ENCODE measurements at places on chromosomes 2 and 18.

DNA sequence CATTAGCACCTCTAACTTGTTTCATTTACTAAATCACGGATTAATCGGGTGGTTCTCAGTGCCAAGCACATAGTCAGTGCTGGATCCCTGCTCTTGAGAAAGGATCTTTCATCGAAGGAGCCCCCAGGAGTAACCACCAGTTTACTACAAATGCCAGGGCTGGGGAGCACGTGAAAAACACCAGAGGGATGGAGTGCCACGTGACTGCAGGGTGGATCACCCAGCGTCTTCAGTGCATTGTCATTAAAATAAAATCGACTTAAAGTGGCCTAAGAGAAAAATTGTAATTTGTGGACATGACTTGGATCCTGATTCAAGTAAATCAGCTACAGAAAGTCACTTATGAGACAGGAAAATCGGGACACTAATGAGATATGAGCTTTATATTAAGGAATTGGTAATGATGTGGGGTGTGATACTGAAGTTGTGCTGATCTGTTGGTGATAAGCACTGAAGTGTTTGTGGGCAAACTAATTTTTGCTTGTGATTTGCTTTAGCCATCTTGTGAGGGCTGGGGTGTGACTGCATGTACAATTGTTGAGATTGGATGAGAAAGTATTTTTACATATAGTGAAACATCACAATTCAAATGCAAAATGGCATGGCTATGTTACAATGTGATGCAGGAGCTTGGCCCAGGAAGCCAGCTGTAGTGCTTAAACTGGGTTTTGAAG lies 63.8 kb downstream of the NCK2 start:
- no peak for DNase-seq

GRCh38 chr18:12233378-12233777 lies 20.8 kb upstream of the CIDEA start:
- DNase-seq, result no peak

GRCh38 chr2:73920577-73921545 lies 5.8 kb upstream of the DGUOK start:
- no peak for DNase-seq

- DNase-seq, result no peak
Measured at GRCh38 chr2:140154706-140155105, 1374.5 kb upstream of the NXPH2 start.

DNA sequence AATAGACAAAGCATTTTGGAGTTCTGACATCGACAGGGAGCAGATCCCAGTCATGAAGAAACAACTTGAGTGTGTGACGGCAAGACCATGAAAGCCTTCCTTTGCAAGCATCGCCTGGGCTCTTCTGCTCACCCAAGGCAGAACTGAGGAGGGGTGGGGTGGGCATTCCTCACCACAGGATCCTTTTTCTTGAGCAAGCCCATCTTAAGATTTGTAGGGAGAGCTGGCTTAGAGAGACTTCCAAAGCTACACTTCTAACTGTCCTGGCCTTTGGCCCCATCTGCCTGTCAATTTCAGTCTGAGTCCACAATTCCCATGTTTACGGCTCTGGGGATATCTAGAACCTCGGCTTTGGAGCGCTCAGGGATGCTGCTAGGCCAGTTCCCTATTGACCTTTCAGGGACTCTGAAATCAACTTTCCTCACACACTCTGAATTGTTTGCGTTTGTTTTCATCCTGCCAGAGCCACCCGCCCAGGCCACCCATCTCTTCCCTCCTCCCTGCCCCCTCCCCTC lies 3.7 kb downstream of the KLHL14 start:
- DNase-seq, result no peak

DNA sequence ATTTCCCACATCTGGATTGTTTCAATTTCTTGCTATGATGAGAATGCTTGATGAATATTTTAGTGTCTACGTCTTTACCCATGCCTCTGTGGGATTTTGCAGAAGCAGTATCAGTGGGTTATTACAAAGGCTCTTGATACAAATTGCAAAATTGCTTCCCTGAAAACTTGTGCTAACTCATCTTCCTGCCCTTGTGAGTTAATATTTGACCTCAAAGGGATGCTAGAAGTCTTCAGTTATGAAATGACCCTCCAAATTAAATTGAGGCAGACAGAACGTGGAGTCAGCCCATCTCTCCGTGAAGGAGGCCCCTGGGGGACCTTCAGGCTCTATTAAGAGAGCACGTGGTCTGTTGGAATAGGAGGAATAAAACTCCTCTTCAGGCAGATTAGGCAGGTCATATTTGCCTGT lies 239.2 kb upstream of the HS6ST1 start:
- DNase-seq, result no peak

DNA sequence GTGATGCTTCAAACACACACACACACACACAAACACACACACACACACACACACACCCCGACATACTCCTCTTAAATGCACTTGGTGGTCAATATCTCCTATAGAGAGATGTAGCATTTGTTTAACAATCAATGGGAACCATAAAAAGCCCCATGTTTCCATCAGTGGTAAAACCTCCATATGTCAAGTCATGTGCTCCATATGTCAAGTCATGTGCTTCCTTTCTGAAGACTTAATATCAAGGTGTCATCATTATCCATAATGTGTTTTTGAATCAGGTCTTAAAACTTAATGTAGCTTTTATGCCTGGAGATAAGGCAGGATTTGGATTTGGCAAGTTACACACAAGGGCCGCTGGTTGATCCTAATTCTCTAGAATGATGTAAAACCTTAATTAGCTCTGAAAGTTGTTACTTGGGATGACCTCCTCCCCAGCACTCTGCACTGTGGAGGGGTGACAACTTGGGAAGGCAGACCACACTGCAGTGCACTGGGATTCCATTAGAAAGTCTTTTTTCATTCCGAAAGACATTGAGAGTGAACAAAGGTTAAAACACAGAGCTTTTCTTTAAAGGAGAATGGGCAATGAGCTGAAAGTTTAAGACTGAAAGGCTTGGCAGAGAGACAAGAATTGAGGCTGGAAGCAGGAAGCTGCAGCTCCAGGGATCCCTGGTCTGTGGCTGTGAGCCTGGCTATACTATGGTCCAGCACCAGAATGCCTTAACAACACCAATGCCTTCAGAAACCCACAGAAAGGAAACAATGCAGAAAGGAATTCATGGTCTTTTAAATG lies 26.4 kb downstream of the ALK start:
- DNase-seq, result no peak

DNA sequence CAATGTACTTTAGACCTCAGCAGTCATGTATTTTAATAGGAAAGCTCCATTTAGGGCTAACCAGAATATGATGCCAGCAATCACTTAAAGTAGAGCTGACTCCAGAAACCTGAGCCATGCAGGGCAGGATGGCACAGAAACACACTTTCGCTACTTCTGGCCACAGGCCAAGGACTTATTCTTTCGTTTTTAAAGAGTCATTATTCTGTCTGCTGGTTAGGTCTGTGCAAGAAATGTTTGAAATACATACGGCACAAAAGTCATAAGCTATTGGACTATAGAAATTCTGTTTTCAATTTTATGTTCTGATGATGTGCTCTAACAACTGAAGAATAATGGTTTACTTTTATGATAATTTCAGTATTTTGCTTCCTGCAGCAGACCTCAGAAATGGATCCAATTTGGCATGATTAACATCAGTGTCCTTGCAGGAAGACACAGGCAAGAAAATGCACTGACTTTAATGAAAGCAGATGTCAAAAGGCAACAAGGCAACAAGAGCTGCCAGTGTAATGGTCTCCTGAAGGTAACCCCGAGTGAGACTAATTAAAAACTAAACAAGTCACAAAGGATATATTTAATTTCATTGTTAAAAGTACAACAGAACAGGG lies 114.4 kb upstream of the CHRNA1 start:
- no peak for DNase-seq

DNA sequence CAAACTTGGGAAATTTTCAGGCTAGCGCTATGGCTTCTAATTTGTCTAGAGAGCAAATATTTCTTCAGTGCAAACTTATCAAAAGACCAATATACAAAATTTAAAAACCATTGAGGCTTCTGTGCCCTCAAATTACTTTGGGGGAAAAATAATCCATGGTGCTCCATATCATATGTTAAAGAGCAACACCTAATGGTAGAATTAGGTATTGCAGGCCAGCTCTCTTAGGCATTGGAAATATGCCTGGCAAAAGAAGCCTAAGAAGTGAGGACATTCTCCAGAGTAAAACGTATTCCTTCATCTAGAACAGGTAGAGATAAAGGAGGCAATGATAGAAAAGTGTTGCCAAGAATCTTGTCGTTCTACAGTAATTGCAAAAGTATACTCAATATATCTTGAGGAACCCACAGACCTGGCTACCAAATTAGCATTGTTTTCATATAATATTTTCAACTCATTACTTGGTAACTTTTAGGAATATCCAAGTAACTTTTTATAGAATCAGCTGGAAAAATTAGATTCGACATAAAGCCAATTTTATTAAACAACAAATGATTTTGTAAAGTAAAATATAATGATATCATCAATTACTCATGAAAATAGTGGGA lies 401.1 kb downstream of the BCL11A start:
- DNase-seq, result no peak

DNA sequence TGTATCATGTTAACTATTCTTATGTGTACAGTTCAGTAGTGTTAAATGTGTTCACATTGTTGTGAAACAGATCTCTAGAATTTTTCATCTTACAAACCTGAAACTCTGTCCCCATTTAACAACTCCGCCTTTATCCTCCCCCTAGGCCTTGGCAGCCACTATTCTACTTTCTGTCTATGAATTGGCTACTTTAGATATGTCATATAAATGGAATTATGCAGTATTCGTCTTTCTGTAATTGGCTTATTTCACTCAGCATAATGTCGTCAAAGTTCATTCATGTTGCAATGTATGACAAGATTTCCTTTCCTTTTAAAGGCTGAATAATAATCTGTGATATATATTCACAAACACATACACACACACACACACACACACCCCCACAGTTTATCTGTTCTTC lies 12.4 kb downstream of the ARMC9 start:
- no peak for DNase-seq

- peak; percentile 36 for DNase-seq
Measured at GRCh38 chr2:68925295-68925896, 27.3 kb downstream of the GKN2 start.

DNA sequence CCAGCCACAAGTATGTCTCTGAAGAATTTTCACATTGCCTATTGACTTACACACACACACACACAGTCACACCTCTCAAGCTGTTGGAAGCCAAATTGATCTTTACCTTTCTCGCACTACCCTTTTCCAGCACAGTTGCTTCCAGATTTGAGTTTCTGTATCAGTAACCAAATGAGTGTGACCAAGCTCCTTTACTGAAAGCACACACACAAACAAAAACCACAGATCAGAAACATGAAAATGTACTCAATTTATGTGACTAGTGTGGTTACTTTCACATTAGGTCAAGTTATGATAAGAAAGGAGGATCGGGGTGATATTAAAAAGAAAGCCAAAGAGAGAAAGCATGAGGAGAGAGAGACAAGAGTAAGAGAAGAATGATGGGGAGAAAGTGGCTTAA lies 993.9 kb upstream of the POU3F3 start:
- DNase-seq, result no peak

GRCh38 chr2:223989856-223990232 lies 32.6 kb downstream of the MRPL44 start:
- no peak for DNase-seq

GRCh38 chr2:68108120-68108519 lies 45.3 kb upstream of the C1D start:
- no peak for DNase-seq

GRCh38 chr2:62344472-62344871 lies 148.6 kb downstream of the B3GNT2 start:
- DNase-seq, result no peak

GRCh38 chr2:65128297-65129190 lies 1.4 kb downstream of the RAB1A start:
- no peak for DNase-seq

DNA sequence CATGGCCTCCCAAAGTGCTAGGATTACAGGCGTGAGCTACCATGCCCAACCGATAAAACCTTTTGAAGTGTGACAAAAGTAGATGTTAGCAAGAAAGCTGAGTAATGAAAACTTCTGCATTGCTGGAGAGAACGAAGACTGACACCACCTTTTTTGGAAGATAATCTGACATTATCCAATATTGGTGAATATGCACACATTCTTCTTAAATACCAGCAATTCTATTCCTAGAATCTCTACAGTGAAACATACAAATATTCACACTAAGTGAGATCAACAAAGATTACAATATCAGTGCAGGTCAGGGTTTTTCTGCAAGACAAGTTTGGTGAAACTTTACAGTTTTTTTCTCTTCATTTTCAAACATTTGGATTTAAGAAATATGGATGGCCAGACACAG lies 7.8 kb downstream of the PIAS2 start:
- DNase-seq, result no peak

DNA sequence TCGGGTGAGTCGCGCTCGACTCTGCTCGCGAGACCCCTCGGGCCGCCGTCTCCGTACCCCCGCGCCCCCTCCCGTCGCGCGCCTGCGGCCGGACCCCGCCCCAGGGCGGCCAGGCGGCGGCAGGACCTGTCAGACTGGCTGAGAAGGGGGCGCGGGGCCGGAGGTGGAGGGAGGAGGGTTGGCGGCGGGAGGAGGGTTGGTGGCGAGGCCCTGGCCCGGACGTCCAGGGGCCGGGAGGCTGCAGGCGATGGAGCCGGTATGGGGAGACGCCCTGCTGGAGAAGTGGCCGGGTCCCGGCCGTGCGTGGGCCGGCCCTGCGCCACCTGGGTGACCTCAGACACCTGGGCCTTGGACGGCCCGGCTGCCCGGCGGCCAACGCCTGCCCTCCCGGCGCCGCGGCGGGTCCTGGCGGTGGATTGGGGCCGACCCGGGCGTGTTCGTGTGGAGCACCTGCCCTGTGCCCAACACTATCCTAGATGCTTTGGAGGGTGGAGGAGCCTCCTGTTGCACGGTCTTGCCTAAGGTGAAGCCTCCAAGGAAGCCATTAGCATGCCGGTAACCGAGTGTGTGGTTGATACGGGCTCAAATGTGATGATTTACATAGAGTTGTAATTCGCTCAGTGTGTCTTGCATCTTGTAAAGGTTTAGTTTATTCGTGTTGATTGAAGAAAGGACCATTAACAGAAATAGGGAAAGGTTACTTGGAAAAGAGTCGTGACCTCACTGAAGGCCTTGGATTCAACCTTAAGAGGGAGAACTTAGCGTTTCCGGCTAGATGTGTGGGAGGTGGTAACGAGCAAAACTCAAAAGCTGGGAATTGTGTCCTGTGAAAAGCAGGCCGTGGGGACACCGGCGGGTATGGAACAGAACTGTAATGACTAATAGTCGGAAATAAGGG lies 550 bp downstream of the MYL12B start:
- DNase-seq, result no peak

All from stimulated activated CD4-positive, alpha-beta T cell treated with anti-CD3 and anti-CD28 coated beads, Interleukin-1b, Interleukin-23, amount 100 ng/mL, for 24 hours (primary cell).